HT-29 (cell line): ENCODE measurements at places on chromosomes 12 and 14.
A peak's percentile ranks its signal among the peaks of the same experiment; 100 is the strongest.

- no peak for DNase-seq
Measured at GRCh38 chr12:116474899-116475298, 84.3 kb upstream of the MAP1LC3B2 start.

DNA sequence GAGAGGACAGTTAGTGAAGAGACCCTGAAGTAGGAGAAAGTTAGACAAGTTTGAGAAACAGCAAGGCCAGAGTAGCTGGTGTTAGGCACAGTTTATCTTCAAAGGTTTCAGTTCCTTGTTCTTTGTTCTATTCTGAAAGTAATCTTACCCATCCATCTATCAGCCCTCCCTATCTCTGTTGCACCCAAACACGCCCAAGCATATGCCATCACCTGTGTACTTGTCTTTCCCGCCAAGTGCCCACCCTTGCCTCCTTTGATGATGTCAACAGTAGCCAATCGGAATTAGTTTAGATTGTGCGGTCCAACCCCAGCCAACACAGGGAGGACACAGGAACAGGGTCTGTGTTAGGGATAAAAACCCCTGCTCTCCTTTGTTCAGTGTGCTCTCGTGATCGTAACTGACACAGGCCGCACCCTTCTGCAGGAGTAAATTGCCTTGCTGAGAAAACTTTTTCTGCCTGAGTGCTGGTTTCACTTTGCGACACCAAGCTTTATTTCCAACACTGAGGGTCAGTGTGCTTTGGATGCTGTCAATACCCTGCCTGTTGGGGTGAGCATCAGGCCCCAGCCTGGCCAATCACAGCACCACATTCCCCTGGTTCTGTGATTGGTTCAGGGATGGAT is 4.7 kb upstream of the TMEM229B start:
- no peak for DNase-seq

DNA sequence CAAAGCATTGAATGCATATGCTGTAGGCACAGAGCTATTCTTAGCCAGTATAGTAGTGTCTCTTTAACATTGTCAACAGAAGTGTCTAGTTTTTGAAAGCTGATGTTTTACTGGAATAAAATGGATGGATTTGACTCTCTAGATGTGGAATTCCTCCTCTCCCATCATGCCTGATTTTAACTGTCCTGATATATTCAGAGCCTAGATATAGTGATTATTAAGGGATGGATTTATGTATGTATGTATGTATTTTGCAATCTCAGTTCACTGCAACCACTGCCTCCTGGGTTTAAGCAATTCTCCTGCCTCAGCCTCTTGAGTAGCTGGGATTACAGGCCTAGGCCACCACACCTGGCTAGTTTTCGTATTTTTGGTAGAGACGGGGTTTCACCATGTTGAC is 144.8 kb upstream of the NAV3 start:
- no peak for DNase-seq

DNA sequence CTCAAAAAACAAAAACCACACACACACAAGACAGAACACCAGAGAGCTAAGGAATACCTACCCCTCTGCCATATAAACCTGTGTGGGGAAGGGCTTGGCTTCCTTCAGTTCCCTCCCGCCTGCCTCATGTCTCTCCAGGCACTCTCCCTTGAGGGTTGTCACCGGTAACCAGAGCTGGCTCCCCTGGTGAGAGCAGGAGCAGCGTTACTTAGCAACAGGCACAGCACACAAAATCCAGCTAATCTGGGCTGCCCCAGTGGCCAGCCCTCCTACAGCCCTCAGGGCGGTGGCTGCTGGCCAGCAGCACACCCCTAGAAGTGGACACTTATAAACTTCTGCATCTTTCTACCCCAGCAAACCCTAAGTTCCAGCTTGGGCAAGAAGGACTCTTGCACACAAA is 21.6 kb upstream of the NR4A1 start:
- DNase-seq = peak; percentile 38

- no peak for DNase-seq
Measured at GRCh38 chr12:83920821-83921547, 991.6 kb downstream of the SLC6A15 start.

- peak; percentile 27 for DNase-seq
Measured at GRCh38 chr12:6684609-6685008, 4.6 kb downstream of the ZNF384 start.

DNA sequence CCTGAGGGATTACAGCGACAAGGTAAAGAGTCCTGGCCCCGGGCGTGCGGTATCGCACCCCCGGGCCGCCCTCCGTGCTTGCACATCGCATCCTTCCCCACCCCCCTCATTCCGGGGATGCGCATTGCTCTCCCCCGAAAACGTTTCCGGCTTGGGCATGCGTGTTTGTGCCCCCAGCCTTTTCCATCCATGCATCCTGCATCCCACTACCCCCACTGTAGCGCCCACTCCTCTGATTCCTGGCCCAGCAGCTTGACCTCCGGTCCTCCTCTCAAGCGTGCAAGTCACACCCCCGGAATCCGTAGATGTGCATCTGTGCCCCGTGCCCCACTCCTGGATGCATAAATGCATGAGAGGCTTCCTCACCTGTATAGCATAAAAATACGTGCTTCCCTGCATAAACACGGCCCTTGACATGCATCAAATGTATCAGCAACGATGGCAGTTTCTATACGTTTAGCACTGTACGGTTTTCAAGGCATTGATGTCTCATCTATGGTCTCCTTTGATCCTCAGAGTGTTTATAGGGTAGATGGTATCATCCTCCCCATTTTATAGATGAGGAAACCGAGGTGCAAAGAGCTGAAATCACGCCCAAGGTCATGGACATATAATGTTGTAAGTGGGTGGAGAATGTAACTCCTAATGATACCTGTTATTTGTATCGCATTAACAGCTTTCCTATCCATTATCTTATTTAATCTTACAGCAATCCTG is 484 bp downstream of the RIC8B start:
- DNase-seq = peak; percentile 17

DNA sequence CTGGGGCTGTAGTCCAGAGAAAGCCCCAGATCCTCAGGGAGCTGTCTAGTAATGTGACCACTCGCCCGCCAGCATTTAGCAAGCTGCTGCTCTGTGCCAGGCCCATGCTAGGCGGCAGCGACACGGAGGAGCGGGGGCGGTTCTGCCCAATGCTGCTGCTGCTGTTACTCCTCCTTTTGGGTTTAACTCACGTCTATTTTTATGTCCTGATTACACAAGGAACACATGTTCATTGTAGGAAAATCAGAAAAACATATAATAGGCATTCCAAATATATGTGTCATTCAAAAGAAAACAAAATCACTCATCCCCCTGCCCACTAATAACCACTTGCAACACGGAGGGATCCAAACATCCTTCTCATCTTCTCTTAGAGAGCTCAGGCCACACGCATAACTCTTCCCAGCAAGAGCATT is 30.4 kb downstream of the CCDC92 start:
- DNase-seq = no peak

DNA sequence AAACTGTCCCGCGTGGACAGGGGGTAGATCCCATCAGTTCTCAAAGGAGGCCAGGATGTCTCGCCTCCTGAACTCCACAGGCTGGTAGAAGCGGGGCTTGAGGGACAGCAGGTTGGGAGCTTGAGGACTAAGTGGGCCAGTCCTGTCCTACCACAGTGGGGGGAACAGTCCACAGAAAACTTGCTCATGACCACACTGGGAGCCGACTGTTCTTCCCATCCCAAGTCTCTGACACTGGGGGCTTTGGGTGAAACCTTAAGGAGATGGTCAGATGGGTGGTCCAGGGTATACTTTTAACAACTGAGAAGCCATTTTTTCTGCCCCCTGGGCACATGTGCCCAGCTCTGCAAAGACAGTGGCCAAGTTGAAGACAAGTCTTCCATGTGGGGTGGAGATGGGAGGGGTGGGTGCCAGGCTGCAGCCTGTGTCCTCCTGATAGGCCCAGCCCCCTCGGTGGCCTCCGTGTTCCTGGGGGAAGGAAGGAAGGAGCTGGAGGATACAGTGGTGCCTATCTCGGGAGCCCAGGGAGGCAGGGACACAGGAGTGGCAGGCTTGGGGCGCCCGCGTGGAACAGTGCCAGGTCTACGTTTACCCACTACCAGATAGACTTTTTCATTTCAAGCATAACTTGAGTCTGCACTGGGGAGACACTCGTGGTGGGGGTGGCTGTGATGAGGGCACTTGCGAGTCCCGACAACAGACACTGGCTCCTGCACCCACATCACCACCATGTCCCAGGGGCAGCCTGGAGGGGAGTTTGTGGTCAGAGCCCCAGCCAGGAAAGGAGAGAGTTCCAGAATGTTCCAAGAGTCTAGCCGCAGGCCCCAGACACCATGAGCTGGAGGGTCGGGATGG is 14.7 kb downstream of the RHOF start:
- no peak for DNase-seq

GRCh38 chr14:85943192-85943591 is 413.2 kb downstream of the FLRT2 start:
- DNase-seq = no peak

- DNase-seq = no peak
Measured at GRCh38 chr12:132229926-132230325, 85.7 kb downstream of the NOC4L start.

GRCh38 chr12:15505616-15506015 is 183.3 kb downstream of the PTPRO start:
- no peak for DNase-seq

DNA sequence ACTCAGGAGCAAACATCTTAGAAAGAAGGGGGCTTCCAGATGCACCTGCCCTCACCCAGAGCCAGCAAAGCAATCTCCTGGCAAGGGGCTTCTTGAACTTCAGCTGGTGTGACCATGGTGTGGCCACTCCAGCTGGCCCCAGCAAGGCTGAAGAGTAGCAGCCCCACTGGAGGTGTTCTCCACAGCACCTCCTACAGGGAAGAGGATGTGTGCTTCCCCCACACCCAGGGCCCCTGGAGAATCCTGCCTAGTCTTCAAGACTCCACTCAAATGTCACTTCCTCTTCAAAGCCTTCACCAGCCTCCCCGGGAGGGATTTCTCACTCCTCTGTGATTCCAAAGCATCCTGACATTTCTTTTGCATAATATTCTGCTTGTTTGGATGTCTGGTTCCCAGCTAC is 8.5 kb downstream of the RAB15 start:
- DNase-seq = no peak

- no peak for DNase-seq
Measured at GRCh38 chr14:91164676-91165075, 50.8 kb downstream of the DGLUCY start.

DNA sequence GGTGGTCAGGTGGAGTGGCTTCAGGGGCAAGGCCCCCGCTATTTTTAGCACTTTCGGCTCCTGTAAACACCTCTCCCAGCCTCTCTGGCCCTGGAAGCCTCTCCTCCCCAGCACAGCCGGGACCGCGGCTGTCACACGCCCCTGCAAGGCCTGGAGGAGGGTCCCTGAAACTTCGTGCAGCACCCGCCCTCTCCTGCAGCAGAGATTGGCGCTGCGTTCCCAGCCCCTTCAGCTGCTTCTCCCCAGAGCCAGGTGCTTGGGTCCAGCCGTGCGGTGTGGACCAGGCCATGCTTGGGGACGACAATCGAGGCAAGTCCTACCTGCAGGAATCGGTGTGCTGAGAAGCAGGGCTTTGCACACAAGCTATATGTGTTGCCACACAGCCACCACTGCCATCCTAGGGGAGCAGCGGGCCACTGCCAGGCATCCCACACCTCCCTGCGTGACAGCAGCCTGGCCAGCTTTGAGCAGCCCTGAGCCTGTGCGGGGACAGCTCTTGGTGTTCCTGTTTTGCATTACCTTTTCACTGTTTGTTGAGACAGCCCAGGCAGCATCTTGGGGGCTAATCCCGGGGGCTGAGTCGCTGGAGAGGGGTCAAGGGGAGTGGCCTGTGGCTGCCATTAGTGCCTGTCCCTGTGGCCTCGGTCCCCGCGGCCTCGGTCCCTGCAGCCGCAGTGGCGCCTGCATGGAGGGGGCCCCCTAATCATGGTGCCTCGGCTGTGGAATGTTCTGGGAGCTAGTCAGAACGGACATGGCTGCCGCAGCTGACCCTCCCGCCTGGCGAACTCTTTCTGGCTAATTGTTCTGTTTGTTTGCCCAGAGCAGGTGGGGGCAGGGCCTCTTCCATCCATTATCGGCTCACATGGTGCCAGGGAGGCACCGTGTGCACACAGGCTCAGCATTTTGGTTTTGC is 27.6 kb upstream of the TRAF3 start:
- DNase-seq = no peak

DNA sequence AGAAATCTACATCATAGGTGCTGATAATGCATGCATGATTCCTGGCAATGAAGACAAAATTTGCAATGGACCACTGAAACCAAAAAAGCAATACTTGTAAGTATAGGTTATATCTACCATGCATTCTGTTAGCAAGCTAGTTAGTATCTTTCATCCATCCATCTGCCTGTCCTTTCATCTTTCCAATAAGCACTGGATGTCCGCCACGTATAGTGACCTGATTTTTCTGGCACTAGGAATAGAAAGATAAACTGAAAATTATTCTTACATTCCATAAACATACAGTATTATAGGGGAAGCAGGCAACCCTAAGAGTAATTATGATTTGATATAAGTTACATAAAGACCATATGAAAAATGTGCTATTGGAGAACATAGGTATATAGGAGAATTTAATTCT is 87.2 kb upstream of the MYF6 start:
- no peak for DNase-seq
